ENCODE measurements at places on chromosomes 12 and 14. TPM values are rescaled to one million over a fixed set of nuclear protein-coding genes. Genes with fewer than 3 reads are reported as not detected.

FGF6 gene
- not detected for polyA plus RNA-seq

PAX9 gene
- polyA plus RNA-seq: 0.07 TPM

DIO2 gene
- not detected for polyA plus RNA-seq

SLC5A8 gene
- polyA plus RNA-seq: not detected

OR4E2 gene
- not detected for polyA plus RNA-seq

EMP1 gene
- polyA plus RNA-seq: 0.04 TPM

LRP1-AS gene
- polyA plus RNA-seq: not detected

TOGARAM1 gene
- 12.7 TPM for polyA plus RNA-seq

MIP gene
- 0.15 TPM for polyA plus RNA-seq

LYZ gene
- 17.8 TPM for polyA plus RNA-seq

CRY1 gene
- 37.1 TPM for polyA plus RNA-seq

MAP3K9 gene
- polyA plus RNA-seq: 0.55 TPM

DNA sequence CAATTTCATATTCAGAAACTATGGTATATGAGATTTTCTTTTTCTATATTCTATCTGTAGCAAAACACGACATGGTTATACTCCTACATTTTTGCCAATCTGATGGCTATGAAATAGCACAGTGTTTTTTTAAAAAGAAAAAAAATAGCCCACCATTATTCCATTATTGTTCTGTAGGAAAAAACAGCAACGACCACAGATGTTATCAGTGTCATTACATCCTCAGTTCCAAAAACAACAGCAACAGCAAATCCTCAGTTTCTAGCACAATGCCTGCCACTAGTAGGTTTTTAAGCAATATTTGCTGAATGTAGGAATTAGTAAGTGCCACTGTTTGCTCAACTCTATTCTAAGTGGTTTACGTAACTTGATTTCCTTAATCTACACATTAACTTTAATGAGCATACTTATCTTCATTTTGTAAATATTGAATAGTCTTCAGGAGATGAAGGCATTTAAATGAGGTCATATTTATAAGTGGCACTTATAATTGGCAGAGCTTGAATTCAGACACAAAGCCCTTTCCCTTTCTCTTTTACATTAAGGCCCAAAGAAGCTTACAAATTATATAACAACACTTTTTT is 8.3 kb downstream of the RNASE6 start:
- DNase-seq: no peak

- no peak for DNase-seq
Measured at GRCh38 chr14:30389134-30389876, 169.7 kb upstream of the G2E3 start.

DNA sequence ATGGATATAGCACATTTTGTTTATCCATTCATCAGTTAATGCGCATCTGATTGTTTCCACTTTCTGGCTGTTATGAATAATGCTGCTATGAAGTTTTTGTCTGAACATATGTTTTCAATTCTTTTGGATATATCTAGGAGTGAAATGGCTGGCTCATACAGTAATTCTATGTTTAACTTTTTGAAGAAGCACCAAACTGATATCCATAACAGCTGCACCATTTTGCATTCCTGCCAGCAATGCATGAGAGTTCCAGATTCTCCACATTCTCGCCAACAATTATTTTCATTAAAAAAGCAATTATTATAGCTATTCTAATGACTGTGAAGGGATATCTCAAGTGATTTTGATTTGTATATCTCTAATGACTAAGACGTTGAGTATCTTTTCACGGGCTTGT is 89.9 kb upstream of the PPP4R3A start:
- no peak for DNase-seq

DNA sequence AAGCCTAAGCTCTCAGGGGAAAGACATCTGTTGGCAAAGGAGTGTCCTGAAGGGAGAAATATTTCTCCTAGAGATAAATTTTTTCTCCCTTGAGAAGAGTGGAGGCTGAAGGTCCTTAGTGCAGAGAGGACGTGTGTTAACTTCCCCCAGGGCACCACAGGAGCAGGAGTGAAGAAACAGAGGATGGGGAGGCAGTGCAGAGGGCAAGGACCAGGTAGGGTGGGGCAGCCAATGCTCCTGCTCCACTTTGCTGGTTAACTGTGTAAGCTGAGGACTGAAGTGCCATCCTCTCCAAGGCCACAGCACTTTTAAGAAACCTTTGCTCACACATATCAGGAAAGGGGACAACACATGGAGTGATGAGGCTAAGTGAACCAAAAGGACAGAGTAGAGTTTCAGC is 4.0 kb downstream of the L3HYPDH start:
- DNase-seq: no peak

DNA sequence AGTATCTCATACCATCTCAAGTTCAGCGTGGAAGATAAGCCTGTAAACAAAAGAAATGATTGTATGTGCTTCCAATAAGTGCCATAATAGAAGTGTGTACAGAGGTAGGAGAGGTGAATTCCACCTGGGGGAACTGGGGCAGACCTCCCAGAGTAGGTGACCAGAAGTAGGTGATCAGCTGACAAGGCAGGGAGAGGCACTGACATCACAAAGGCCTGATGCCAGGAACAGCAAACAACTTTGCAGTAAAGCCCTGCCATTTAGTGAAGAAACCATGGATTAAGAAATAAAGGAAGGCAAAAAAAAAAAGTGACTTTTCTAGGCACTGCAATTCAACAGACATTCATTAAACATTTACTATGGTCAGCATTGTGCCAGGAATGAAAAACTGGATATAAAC is 31.1 kb downstream of the NR1H4 start:
- no peak for DNase-seq

- peak; percentile 9 for DNase-seq
Measured at GRCh38 chr12:128637642-128638606, 185.8 kb downstream of the SLC15A4 start.

GRCh38 chr12:47808574-47809365 is 10.9 kb downstream of the HDAC7 start:
- DNase-seq: peak; percentile 50

DNA sequence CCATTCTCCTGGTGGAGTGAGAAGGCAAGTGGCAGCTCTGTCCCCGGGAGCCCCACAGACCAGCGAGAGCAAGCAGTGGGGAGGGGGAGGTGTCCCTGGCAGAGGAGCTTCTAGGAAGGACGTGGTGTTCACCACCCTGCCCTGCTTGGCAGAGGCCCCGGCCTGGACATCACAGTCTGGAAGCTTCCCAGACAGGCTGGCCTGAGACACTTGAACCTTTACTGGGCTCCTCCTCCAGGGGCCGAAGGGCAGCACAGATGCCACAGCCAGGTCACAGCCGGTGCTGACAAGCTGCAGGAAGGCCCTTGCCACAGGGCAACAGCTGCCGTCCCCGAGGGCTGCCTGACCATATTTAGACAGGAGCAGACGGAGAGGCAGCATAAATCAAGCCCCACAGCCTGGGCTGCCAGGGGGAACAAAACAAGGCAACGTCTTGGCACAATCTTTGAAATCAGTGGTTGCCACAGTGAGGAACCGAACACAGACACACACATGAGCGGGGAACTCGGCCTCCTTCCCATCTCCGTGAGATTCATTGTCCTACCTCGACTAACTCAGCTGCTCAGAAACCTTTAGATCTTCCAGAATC is 28.5 kb downstream of the PRIMA1 start:
- DNase-seq: no peak

DNA sequence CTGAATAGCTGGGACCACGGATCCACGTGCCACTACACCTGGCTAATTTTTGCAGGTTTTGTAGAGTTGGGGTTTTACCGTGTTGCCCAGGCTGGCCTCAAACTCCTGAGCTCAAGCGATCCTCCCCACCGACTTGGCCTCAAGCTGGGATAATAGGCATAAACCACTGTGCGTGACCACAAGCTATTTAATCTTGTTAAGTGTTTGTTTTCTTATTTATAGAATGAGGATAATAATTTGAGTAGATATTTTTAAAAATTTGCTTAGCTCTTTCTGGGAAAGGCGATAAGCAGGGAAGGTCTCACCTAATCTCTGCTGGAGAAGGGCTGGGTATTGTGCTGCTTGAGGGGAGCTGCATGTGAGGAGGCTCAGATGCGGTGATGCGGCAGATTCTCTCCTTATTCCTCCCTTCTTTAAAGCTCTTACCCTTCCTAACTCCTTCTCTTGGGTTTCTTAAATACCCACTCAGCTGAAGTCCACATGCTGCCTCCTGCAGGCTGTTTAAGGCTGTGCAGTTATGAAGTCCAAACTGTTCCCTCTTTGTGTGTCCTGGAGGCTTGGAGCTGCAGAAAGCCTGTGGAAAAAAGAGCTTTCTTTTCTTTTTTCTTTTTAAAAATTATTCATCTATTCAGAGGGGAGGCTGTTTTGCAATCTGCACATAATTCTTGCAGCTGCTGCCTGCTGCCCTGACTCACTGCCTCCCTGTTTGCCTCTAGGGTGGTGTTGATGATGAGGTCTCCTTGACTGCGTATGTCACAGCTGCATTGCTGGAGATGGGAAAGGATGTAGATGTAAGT is 37.9 kb downstream of the A2ML1 start:
- DNase-seq: peak; percentile 6

- no peak for DNase-seq
Measured at GRCh38 chr12:6915789-6916285, 1.5 kb downstream of the ENO2 start.

GRCh38 chr12:47962198-47962597 is 1.2 kb upstream of the TMEM106C start:
- no peak for DNase-seq

DNA sequence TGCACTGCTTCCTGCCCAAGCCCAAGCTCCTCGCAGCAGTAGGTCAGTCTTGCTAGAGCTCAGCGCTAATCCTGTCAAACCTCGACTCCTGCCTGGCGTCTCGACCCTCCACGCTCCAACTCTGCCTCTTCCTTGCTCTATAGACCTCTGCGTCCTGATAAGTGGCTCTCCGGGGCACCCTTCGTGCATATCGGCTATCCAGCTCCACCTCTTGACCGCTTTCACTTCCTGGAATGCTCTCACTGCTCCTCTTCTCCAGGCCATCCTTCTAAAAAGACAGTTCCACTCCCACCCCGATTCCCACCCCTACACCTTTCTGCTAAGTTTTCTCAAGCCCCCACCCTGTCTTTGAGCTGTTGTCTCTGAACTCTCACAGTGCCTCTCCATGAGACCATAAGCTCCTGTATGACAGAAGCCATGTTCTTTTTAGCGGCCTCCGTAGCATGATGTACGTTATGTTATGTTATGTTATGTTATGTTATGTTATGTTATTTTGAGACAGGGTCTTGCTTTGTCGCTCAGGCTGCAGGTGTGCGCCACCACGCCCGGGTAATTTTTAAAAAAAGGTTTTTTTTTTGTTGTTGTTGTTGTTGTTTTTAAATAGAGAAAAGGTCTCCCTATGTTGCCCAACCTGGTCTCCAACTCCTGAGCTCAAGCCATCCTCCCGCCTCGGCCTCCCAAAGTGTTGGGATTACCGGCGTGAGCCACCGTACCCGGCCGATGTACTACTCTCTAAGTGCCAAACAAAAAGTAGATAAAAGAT is 601 bp downstream of the COX14 start:
- no peak for DNase-seq

DNA sequence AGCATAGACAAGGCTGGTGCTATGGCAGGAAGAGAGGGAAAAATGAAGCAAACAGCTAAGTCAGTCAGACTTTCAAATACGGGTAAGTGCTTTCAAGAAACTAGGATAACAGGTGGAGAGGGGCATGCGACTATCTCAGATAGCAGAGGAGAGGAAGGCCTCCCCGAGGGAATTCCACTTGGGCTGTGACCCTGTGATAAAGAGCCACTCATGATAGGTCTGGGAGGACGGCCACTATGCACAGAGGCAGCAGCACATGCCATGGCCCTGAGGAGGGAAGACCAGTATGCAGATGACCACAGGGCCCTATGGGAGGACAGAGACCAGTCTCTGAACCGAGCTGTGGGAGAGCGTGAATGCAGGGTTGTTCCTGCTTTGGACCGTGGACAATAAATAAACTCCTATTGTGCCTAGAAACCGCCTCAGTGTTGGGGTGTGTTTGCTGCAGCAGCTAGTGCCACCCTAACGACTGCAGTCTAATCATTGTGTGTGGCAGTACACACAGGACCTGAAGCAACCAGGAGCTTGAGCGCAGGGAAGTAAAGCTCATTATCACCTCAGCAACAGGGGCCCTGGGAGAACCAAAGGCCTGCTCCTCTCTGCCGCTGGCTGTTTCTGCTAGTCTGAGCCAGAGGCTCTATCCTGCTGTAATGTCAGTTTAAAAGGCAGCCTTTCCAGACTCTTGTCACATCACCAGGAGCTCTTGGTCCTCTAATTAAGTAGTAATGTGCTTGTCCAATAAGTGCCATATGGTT is 119.1 kb downstream of the CACNA1C start:
- DNase-seq: no peak

- no peak for DNase-seq
Measured at GRCh38 chr12:47754126-47754525, 4.6 kb downstream of the RAPGEF3 start.

DNA sequence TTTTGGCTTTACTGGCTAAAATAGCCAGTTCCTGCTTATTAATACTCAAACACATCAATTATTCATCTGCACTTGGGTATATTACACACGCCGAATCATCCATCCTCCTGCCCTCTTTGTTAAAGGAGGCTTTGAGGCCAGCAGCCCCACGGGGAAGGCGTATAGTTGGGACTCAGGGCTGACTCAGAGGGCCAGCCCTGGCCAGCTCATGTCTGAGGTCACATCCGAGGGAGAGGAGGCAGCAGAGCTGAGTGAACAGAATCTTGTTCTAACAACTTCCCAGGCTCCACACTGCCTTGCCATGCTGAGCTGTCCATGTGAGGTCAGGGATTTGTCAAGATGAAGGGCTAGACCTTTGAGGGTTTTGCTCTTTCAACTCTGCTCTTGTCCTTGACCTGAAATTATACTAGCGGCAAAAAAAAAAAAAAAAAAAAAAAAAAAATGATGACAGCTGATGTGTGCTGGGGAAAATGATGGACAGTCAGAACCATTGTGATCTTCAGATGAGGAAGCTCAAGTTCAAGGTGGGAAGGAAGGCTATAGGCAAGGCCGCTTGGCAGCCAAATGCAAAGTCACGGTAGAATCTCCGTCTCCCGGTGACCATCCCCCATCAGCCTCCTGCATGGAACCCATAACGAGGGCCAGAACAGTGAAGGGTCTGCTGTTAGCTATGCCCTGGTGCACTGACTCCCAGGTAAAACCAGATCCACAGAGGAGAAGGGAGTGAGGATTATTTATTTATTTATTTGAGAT is 12.5 kb upstream of the MARK3 start:
- no peak for DNase-seq

Data from immature natural killer cell (primary cell).